ENCODE measurements at places on chromosomes 13 and 19. TPM values are rescaled to one million over a fixed set of nuclear protein-coding genes. Genes with fewer than 3 reads are reported as not detected.

DNA sequence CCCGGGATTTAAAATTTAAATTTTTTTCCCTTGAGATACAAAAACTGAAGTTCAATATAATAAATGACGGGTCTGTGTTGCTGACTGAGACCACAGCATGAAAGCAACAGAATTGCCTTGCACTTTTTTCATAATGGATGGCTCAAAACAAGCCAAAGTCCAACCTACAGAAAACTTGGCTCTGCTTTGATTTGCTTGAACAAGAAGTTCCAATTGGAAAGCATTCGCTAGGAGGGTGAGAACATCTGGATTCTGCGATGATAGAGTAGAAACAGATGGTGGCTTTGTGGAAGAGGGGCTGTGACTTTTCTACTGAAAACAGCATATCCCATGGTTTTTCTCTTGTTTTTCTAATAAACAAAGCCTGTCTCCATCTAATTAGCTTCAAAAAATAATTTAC lies 46.4 kb downstream of the THSD1 start:
- no peak for DNase-seq

DNA sequence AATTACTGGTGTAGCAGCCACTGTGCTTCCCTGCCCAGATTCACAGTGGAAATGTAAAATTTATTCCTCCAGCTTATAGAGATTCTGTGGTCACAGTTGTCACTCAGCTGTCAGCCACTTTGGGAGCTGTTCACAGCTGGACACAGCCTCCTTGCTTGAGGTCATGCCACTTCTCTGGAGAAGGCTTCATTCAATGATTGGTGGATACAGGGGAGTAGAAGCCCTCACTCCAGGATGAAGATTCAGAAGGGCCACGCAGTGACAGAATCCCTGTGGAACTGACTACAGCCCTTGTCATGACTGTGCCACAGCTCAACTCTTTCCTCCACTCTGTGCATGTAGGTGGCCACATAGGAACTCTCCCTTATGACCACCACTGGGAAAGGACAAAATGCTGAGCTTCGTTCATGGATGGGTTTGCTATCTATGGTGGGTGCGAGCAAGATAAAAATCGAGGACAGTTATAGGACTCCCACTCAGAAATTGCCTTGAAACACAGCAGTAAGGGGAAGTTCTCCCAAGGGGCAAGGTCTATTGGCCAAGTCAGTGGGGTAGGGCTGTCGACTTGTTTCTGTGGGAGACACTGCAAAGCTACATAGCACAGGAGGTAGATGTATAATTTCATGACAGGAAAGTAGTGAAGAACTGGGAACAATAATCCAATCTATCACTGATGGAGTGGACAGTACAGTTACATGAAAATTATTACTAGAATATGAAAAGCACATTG lies 98.7 kb downstream of the CCNA1 start:
- no peak for DNase-seq

DNA sequence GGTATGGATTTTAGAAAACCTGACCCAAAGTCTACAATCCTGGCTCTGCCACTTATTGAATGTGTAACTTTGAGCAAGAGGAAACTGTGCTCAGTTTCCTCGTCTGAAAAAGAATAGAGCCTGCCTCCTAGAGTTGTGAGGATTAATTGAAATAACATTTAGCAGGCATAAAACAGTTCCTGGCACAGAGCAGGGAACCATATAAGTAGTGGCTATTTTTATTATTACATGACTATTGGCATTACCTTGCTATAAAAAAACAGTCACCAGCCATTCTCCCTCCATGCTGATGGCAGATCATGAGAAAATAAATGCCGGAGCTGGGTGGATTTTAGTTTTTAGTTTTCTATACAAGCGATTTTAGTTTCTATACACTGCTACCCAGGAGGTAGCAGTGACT lies 5.8 kb downstream of the DOCK9 start:
- no peak for DNase-seq

DNA sequence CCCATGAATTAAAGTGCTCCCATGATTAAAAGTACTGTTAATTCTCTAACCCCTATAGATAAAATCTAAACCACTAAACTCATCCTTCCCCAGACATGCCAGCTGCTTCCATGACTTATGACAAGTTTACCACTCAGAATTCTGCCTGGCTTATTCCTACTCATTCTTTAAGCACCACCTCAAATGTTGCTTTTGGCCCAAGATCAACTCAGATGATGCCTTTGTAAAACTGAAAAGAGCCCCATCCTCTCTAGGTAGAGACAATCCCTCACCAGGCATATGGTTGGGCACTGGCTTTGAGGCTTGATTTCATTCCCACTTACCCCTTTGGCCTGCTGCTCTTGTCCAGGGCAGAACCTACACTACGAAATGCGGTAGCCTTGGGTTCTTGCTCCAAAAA lies 250.0 kb downstream of the DNAJC15 start:
- DNase-seq, result peak; percentile 52

DNA sequence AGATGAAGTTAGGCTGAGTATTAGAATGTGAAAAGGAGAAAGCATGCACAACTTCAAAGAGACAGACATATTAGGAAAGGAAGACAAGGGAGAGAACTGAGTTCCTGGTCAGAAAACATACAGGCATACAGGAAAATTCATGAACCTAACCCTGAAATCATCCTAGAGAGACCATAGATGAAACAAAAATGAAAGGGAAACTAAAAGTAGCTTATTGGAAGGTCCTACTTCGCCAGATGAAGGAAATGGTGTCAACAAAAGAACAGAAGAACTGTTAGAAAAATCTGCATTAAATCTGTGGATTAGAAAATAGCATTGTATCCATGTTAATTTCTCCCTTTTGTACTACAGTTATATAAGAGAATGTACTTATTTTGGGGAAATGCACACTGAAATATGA lies 169.0 kb upstream of the UFM1 start:
- DNase-seq, result no peak

DNA sequence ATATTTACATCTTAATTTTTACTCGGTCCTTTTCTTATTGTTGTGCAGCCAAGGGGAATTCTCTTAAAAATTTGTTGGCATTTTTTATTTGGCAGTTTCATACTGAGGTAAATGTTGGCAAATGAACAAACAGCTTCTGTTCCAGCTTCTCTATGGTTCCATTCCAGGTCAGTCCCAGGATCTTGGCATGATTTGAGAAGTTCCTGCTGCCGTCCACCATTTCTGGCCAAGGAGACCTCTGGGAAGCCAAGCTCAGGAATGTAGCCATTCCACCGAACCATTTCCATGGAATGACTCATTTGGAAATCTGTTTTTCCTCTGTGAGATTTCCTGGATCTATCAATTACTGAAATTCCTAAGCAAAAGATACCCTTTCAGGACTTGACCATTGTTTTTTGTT lies 43.9 kb downstream of the SLC10A2 start:
- no peak for DNase-seq

- DNase-seq, result peak; percentile 74
These were observed 149.5 kb downstream of the PTPRS start for GRCh38 chr19:5191091-5191490.

GRCh38 chr13:27076421-27076820 lies 95.2 kb downstream of the USP12 start:
- DNase-seq, result no peak

- peak; percentile 13 for DNase-seq
These were observed 899.8 kb upstream of the MIR17HG start for GRCh38 chr13:90447734-90448101.

NANOS3 gene
- total RNA-seq, result 1.6 TPM

ZNF490 gene
- total RNA-seq, result 4.5 TPM

ZNF549 gene
- 3.4 TPM for total RNA-seq

RFXAP gene
- total RNA-seq, result 0.30 TPM

Data from Daoy (cell line).